ENCODE measurements at places on chromosomes 16 and 17. TPM values are rescaled to one million over a fixed set of nuclear protein-coding genes. Genes with fewer than 3 reads are reported as not detected.

SALL1 gene
- total RNA-seq: 27.9 TPM

POLDIP2 gene
- total RNA-seq: 119 TPM

CCL1 gene
- total RNA-seq: not detected

DBNDD1 gene
- total RNA-seq: 3.3 TPM

SNAI3 gene
- 0.43 TPM for total RNA-seq

- DNase-seq: peak; percentile 46
Measured at GRCh38 chr17:81020767-81021497, 14.0 kb upstream of the BAIAP2 start.

DNA sequence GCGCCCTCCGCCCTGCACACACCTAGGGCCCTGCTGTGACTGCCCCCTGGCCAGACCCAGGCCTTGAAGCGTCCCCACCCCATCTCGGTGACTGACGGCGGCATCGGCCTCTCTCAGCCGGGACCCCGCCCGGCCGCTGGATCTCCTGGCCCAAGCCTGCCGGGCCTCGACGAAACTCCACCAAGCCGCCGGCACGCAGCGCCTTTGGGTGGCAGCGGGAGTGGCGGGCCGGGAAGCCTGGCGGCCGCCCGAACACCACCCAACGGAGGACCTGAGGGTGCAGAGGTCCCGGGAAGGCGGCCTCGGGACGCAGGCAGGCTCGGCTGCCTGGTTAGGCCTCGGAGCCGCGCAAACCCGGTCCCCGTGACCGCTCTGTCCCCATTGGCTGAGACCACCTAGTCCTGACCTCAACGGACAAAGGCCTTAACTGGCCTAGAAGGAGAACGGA lies 12.0 kb upstream of the TMEM97 start:
- no peak for DNase-seq

DNA sequence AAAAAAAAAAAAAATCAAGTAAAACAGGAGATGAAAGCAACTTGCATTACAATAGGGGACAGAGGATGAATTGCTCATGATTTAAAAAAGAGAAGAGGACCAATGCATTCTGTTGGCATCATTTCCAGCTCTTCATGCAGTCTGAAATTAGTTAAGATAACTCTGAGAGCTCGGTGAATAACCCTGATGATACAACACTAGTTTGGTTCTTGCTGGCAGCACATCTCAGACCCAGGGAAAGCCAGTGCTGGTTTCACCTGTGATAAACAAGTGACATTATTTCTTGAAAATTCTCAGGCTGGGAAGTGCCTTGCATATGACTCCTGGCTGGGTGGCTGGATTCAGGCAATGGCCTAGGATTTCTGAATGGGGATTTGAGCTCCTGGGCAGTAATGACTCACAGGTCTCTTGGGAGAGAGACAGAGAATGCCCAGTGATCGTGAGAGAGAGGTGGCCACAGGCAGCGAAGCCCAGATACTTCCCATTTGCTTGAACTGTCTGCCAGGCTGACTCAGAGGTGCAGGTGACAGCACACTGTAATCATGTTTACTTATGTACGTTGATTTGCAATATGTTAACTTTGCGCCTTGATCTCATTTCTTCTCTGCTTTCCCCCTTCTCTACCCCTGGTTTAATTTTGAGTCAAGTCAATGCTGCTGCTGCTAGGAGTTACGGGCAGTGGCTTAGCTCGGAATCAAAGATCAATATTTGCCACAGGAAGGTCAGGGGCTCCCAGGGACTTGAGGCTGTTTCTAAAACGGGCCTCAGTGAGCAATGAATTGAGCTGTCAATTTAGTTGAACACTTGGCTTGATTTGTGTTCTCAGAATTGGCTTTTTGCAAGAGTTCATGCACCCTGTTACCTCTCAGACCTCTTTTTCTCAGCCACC lies 27.1 kb downstream of the ARSG start:
- no peak for DNase-seq

DNA sequence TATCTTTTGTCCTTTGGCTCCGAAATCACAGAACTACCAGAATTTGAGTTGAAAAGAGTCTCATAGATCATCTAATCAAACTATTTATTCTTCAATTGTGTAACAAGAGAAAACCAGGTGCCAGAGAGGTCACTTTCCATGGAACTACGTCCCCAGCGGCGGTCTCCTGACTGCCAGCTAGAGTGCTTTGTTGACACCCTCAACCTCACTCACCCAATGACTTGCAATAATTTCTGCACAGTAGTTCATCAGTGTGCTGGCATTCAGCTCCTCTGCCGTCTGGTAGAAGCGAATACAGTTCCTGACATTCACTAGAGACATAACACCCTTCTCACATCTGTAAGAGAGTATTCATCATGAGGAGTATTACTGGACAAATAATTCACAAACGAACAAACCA lies 54.2 kb downstream of the ANKFY1 start:
- peak; percentile 79 for DNase-seq

DNA sequence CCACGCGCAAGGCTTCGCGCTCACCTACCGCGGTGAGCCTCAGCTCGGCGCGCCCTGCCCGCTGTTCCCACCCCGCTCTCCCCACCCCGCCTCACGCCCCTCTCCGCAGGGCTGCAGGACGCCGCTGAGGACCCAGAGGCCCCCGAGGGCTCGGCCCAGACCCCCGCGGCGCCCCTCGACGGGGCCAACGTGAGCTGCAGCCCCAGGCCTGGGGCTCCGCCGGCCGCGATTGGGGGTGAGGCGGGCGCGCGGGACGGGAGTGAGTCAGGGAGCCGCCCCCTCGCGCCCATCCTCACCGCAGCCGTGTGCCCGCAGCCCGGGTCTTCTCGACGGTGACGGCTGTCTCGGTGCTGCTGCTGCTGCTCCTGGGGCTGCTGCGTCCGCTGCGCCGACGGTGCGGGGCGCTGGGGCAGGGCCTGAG lies 1.9 kb upstream of the PAQR4 start:
- DNase-seq: no peak

GRCh38 chr16:88306860-88307545 lies 75.8 kb upstream of the ZNF469 start:
- no peak for DNase-seq

DNA sequence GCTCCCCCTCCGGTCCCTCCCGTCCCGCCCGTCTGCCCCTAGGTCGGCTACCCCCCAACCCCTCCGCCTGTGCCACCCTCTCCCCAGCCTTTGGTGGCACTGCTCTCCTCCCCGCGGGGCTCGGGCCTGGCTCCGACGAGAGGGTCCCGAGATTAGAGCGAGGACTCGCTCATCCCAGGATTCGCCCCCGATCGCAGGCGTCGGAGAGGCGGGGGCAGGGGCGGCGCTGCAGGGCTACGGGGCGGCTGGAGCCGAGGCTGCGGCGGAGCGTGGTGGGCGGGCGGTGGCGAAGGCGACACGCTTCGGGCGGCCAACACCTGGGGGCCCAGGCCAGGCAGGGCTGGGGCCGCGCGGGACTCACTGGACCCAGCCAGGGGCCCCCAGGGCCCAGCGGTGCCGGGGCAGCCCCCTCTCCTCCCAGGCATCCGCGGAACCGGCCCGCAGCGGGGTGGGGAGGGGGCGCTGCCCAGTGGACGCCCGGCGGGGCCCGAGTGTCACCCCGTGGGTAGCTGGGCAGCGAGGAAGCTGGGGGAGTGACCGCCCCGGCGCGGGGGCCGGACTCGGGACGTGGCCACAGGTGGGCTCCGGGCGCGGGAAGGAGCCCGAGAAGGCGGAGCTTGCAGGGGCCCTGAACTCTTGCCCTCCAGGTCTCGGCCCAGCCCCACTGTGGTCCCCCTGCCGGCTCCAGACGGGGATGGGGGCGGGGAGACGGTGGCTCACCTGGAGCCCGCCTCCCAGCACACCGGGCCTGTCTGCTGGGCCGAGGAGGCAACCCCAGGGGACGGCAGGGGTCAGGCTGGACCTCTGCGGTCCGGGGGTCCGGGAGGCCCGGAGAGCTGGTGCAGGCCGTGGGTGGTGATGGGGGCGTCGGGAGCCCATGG lies 1.5 kb downstream of the MGAT5B start:
- DNase-seq: no peak

GRCh38 chr16:57082664-57083063 lies 9.7 kb upstream of the CPNE2 start:
- no peak for DNase-seq

DNA sequence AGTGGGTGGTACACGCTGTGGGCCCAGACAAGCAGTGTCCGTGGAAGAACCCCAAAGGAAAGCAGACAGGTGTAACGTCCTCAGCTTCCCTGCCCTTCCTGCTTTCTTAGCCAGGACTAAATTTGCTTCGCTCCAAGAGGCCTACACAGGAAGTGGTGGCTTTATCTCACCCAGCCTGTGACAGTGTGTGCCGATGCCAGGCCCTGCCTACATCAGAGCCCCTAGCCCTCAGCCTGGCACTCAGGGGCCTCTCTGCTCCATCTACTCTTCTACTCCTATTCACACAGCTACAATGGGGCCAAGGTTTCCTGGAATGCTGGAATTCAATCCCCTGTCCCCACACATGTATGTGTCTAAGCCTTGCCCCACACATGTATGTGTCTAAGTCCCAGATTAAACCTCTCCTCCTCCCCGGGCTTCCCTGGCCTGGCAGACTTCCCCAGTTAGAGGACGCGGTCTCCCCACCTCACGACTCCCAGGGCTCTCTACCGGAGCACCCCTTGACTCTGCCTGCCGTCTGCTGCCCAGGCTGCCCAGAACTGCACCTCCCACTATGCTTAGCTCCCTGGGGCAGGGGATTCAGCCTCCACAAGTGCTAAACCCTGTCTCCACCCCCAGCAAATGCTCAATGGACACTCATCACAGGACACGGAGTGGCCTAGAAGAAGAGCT lies 8.2 kb downstream of the PGAP3 start:
- DNase-seq: no peak

Measured in left lobe of liver (tissue), 2 donors.